NCI-H2171 (cell line): ENCODE measurements at places on chromosomes 7 and 10.

- no peak for DNase-seq
Observed at GRCh38 chr7:22565315-22565811, 65.4 kb upstream of the STEAP1B start.

- no peak for DNase-seq
Observed at GRCh38 chr10:1084011-1084950, 28.1 kb downstream of the WDR37 start.

DNA sequence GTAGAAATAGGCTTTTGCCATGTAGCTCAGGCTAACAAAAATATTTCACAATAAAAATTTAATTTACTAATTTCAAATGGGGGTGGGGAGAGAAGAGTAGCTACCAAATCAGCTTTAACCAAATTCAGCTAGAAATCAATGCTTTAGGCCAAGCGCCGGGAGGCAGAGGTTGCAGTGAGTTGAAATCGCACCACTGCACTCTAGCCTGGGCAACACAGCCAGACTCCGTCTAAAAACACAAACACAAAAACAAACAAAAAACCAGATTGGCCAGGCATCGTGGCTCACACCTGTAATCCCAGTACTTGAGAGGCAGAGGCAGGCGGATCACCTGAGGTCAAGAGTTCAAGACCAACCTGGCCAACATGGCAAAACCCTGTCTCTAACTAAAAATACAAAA, 9.4 kb downstream of the UBE2H start:
- DNase-seq: no peak

DNA sequence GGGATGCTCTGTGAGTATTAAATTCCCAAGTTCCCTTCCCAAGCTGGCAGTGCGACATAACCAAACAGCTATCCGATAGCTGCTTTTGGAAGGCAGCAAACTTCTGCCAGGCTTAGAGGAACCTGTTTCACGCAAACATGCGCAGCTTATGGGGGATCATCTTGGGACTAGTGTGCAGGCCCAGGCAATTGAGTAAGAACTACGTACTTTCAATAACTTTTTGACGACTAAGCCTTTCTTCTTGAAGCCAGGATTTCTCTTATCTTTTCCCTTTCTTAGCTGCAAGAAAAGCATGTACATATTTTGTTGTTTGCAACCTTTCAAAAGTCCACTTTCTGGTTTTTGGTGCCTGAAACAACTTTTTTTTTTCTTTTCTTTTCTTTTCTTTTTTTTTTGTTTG, 28.7 kb upstream of the SEPHS1 start:
- peak; percentile 66 for DNase-seq

- no peak for DNase-seq
Observed at GRCh38 chr10:127990846-127991542, 84.1 kb downstream of the PTPRE start.

GRCh38 chr7:17600340-17600752, 301.9 kb downstream of the AHR start:
- DNase-seq: no peak

- DNase-seq: no peak
Observed at GRCh38 chr10:112763916-112764520, 186.0 kb upstream of the TCF7L2 start.

DNA sequence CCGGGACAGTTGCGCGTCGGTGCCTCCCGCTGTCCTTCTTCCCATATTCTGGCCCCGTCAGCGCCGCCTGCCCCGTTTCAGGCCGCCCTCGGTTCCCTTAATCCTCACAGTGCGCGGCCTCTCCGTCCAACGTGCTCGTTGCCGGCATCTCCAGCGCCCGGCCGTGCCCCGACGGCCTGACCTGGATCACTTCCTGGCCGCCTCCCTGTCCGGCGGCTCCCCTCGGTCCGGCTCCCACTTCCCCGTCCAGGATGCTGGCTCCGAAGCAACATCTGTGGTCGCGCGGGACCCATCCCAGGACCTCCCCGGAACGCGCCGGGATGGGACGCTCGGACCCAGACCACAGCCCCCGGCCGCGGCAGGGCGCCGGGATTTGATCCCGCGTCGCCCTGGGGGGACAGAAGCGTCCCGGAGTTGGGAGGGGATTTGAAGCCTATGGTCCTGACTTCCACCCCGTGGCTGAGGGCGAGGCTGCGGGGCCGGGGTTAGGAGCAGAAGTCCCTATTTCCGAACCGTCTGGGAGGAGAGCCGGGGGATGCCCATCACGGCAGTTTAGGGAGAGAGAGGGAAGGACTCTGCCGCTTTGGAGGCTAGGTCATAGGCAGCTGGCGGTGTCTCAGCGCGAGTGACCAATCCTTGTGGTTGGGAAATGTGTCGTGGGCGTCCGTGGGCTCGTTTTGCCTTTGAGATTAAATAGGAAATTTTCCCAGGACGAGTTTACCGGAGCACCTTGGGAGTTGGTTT, 53.8 kb downstream of the KCTD7 start:
- no peak for DNase-seq

DNA sequence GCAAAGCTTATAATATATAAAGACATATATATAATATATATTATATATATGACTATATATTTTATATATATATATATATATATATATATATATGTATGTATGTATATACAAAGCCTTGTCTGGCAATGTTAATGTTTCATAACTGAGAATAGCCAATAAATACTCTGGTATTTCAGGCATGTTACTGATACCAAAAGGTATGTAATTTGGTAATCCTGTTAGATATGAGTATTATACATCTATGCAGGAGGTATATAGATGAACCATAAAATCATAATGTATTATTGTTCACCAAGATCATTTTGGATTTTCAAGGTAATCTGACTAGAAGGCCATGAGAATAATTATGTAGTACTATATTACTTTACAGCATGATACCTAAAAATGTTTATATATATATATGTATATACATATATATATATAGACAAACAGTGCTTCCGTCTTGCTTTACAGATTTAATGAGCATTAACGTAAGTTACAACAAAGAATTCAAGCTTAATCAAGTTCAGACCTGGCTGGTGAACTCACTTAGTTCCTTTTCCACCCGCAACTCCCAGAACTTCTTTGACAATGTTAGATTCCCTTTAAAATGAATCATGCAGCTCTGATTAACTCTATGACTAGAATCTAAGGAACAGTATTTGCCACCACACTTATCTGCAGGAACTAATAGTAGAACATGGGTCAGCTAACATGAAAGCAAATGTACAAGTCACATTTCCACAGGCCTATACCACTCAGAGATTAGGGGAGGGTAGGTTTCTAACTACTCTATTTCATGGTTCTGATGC, 82.7 kb downstream of the SLC25A13 start:
- DNase-seq: no peak

- DNase-seq: no peak
Observed at GRCh38 chr10:110083884-110084283, 76.1 kb downstream of the ADD3 start.

GRCh38 chr7:138903859-138904435, 77.2 kb downstream of the KIAA1549 start:
- DNase-seq: no peak

DNA sequence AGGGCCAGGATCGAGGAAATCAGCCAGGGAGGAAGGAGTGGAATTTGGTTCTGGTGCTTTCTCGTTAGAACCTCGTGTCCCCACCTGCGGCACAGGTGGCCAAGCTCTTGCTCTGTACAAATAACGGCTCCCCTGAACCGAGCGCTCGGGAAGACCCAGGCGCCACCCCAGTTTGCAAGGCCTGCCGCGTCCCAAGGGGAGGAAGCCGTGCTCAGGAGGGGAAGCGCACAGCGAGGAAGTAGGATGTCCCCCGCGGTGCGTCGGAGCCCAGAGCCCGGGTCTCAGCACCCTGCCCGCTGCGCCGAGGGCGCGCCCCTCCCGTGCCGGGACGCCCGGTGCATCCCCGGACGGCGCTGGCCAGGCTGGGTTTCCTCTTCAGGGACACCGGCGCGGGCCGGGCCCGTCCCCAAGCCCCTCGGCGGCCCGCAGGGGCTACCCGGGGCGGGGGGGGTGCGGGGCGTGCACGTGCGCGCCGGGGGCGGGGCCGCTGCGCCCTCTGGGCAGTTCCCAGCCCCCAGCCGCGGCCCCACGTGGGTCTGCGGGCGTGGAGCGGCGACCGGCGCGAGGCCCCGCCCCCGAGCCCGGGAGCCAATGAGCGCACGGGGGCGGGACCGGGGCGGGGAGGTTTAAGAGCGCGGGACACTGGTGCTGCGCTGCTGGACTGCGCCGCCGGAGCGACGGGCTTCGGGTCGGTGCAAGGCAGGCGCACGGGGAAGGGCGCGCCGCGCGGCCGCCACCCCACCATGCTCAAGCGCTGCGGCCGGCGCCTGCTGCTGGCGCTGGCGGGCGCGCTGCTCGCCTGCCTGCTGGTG, at the start of gene LFNG:
Gene LFNG, plus strand, starts transcription at position 656 of the 812 bp plus-strand sequence. Its CDS starts 88 bp downstream, at position 744.
- DNase-seq: peak; percentile 89

DNA sequence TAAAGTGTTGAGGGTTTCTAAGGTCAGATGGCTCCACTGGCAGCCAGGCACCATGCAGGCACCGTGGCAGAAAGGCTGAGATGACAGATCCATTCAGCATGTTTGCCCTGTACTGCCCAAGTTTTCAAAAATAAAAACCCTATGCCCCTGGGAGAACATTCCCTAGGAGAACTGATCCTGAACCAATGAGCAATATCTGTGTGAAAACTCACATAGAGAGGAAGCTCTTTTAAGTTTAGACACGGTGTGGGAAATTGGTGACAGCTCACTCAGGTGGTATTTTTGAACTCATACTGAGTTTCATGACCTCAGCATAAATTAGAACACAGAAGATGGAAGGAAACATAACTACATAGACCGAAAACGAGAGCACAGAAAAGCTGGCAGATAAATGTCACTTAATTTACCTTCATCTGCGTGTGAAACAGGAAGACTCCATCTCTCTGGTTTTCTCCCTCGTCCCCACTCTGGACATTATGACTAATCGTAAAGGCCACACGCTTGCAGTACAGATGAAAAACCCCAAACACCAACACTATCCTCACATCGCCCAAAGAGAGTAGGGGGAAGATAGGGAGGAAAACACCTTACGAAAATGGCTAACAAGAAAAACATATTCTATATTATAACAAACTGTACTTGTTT, 127.8 kb downstream of the ICA1 start:
- DNase-seq: no peak

DNA sequence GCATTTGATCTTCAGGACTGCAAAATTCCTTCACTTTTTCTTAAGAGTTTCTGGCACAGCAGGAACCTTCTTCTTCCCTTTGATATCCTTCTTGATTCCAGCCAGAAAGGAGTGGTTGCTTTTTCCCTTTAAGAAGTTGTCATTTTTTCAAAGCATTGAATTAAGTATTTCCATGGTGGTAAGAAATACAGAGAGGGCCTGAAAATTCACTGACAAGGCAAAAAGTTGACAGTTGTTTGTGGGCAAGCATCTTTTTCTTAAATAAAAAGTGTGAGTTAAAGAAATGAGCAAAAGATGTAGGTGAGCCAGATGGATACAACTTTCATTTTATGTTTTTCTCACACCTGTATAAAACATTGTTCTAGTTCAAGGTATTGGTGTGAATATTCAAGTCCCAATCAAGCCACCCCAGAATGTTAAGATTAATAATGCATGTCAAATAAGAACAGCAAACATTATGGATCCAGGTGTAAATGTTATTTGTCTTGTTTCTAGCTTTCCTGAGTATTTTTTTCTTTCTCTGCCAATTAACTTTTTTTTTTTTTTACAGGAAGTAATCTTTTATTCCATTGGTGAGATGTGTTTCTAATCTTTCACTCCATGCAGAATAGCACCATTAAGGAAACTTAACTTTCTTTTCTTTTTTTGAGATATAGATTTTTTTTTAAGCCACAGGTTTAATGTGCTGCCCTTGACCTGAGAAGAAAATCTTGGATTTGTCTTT, 334.3 kb upstream of the SEMA3A start:
- DNase-seq: no peak

DNA sequence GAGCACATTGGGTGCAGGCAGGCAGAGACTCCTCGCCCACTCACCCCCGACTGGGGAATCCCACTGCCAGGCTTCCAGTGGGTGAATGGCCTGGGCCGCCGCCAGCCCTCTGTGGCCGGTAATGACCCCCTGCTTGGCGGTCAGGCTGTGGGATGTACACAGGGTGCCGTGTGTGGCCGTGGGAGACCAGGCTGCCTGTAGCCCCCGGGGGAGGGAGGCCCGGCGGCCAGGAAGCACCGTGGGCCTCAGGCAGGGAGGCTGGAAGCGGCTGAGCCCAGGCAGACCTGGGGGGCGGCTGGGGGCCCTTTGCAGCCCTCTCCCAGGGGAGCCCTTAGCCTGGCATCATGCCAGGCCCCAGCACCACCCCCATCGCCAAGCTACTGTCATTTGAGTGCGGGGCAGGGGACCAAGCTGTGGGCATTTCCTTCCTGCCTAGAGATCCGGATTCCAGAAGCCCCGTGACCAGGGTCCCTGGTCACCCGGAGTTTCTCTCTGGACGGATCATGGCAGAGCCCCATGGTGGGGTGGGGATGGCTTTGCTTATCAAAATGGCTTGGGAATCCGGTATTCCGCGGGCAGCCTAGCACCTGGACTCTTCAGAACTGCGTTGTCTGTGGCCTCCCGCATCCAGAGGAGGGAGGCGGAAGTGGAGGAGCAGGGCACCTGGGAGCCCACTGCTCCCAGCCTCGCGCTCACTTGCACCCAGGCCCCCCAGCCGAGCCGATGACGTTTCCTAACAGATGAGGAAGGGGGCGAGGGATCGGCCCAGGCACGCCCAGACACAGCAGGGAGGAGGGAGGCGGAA, 1.1 kb downstream of the TTYH3 start:
- DNase-seq: peak; percentile 54

GRCh38 chr10:10844251-10844650, 173.4 kb upstream of the CELF2 start:
- no peak for DNase-seq

DNA sequence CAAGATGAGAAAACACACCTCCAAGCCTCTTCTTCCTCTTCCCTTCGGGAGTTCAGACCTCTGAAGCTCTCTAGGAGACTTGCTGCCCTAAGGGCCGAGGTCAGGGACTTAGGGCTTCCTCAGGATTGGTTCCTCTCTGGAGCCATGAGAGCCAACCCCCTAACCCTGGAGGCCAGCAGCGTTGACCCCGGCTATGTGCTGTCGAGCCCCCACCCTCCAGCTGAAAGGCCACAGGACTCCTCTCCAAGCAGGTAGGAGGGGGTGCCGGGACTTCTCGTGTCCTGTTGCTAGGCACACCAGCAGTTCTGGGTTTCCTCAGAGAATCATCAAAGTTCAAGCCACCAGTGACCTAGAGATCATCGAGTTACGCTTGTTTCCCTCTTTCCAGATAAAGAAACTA, 87.4 kb downstream of the ARHGAP22 start:
- DNase-seq: no peak

DNA sequence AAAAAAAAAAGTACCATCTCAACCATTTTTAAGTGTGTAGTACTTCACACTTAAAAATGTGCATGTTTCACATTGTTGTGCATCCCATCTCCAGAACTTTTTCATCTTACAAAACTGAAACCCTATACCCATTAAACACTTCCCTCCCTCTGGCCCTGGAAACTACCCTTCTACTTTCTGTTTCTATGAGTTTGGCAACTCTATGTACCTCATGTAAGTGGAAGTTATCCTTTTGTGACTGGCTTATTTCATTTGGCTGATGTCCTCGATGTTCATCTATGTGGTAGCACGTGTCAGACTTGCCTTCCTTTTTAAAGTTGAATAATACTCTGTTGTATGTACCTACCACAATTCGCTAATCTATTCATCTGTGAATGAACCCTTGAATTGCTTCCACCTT, 12.2 kb downstream of the KCNMA1 start:
- DNase-seq: no peak
